ENCODE measurements at places on chromosomes 2 and 18.

GRCh38 chr2:216131175-216131926 is 22.2 kb downstream of the XRCC5 start:
- no peak for DNase-seq

- DNase-seq: no peak
Measured at GRCh38 chr2:42959234-42960001, 167.0 kb upstream of the HAAO start.

DNA sequence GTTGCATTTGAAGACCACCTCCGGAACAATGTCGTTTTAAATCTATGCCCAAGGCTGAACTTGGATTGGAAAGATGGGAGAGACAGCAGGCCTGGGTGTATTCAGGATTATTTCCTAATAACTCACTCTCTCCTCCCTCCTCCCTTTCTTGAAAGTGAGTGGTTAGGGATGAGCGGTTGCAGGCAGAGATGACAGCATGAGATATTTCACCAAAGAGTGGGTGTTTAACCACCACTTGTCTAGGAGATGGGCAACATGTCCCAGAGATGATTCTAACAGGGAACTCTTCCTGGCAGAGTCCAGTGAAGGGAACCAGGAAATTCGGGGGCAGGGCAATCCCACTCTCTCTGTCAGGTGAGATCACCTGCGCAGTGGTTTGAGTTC is 123.2 kb downstream of the KCTD1 start:
- no peak for DNase-seq

- DNase-seq: no peak
Measured at GRCh38 chr2:109529532-109530449, 84.0 kb downstream of the SEPTIN10 start.

GRCh38 chr2:69959425-69959824 is 2.0 kb downstream of the ASPRV1 start:
- DNase-seq: no peak

GRCh38 chr2:61016392-61017002 is 1.0 kb upstream of the PEX13 start:
- DNase-seq: no peak

GRCh38 chr2:233174137-233174536 is 77.3 kb upstream of the ATG16L1 start:
- no peak for DNase-seq

- DNase-seq: no peak
Measured at GRCh38 chr2:54568876-54569321, 112.8 kb downstream of the SPTBN1 start.

DNA sequence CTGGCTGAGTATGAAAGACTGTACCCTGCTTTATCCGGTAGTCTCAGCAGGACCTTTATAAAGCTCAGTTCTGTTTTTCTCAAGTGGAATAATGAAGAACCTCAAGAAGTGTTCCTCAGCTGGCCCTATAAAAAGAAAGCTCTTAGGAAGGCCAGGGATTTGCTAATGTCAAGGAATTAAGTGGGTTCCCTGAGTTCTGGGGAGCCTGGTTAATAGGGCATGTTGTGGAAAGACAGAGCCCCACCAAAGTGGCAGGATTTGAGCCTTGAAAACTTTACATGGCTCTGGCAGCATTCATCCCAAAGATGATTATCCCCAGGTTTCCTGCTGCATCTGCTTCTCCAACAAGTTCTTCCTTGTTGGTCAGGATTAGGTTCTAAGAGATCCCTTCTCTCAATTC is 6.9 kb upstream of the DYSF start:
- DNase-seq: no peak

- DNase-seq: no peak
Measured at GRCh38 chr2:233331536-233331935, 22.8 kb upstream of the DGKD start.

DNA sequence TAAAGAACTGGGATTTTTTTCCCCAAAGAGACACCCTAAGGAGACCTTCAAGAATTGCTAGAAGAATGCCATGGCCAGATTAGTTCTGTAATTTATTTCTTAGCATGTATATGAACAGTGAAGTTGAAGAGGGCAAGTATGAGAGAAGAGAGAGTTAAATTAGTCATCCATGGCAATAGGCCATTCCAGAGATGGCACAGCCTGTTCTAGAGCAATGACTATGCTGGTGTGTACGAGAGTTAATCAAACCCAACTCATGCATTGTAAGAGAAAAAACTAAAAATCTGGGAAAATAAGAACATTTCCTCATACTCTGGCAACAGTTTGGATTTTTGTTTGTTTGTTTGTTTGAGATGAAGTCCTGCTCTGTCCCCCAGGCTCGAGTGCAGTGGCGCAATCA is 112.1 kb upstream of the PIK3C3 start:
- DNase-seq: no peak

GRCh38 chr2:27638037-27638637 is 9.3 kb downstream of the GPN1 start:
- DNase-seq: no peak

- no peak for DNase-seq
Measured at GRCh38 chr2:26723991-26724750, 31.6 kb downstream of the KCNK3 start.

GRCh38 chr2:52383541-52383940 is 1351.6 kb upstream of the NRXN1 start:
- DNase-seq: no peak

- no peak for DNase-seq
Measured at GRCh38 chr2:234911271-234911670, 40.5 kb upstream of the SH3BP4 start.

GRCh38 chr18:25229081-25229480 is 122.9 kb downstream of the ZNF521 start:
- DNase-seq: peak; percentile 99

DNA sequence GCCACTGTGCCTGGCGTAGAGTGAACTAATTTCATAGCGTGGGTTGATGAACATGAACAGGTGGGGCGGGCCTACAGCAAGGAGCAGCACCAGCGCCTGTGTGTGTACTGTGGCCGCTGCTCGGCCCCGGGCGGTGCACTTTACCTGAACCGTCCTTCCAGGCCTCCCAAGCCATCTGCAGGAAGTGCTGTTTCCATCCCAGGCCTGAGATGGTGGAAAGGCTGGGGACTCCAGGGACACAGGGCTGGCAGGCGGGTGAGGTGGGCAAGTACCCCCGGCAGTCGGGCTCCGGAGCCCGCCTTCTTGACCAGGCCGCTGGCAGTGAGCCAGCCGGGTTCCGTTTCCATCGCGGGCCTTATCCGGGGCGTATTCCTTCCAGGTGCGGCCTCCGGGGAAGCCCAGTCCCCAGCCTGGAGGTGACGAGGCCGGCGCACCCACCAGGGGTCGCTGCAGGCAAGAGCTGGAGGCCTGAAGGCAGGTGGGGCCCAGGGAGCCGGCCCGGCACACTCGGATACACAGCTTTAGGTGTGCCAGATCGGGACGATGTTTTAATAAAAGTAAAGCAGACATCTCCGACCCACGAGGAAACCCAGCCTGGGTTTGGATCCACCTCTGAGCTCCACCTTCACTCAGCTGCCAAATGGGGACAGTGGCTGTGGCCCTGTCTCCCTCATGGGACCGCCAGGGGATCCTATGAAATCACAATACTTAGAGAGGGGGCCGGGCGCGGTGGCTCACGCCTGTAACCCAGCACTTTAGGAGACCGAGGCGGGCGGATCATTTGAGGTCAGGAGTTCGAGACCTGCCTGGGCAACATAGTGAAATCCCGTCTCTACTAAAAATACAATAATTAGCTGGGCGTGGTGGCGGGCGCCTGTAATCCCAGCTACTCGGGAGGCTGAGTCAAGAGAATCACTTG is 22.7 kb upstream of the PDIA6 start:
- no peak for DNase-seq
